Osteocyte (in vitro differentiated cells): ENCODE measurements at places on chromosomes 4 and X. TPM values are rescaled to one million over a fixed set of nuclear protein-coding genes. Genes with fewer than 3 reads are reported as not detected.
A peak's percentile ranks its signal among the peaks of the same experiment; 100 is the strongest.

SLC2A9 gene
- total RNA-seq = 0.31 and 0.43 TPM in 2 replicates

FAM53A gene
- 6.2 and 9.5 TPM in 2 replicates for total RNA-seq

TRIM2 gene
- total RNA-seq = 34.0 and 36.0 TPM in 2 replicates

UBQLN2 gene
- total RNA-seq = 42.6 and 42.7 TPM in 2 replicates

- H3K27me3 ChIP-seq = no peaks in the 10 kb centered on the region
- H3K4me1 ChIP-seq = peaks cover 12% of the 10 kb centered on the region
- peaks cover 47% of the 10 kb centered on the region for H3K36me3 ChIP-seq
- H3K27ac ChIP-seq = peak overlapping the region; percentile 67
Observed at GRCh38 chr4:766559-767283, 59.2 kb downstream of the CPLX1 start.

- no peak overlapping the region for H3K4me3 ChIP-seq
- no peak overlapping the region for H3K27ac ChIP-seq
- no peak for DNase-seq
- no peaks in the 10 kb centered on the region for H3K36me3 ChIP-seq
Observed at GRCh38 chrX:24494647-24495075, 29.6 kb downstream of the PDK3 start.

GRCh38 chrX:130174045-130174704 lies 2.4 kb downstream of the RAB33A start:
- H3K4me3 ChIP-seq = peak overlapping the region; percentile 10
- H3K4me1 ChIP-seq = peaks cover 27% of the 10 kb centered on the region
- no peaks in the 10 kb centered on the region for H3K27me3 ChIP-seq

GRCh38 chr4:102779204-102779603 lies 18.4 kb upstream of the MANBA start:
- no peak overlapping the region for H3K4me3 ChIP-seq
- no peaks in the 10 kb centered on the region for H3K4me1 ChIP-seq
- H3K27ac ChIP-seq = no peak overlapping the region
- H3K36me3 ChIP-seq = no peaks in the 10 kb centered on the region
- H3K27me3 ChIP-seq = peaks cover 5% of the 10 kb centered on the region
- no peak for DNase-seq

GRCh38 chr4:45368832-45369231 lies 642.5 kb upstream of the GNPDA2 start:
- no peak for DNase-seq
- H3K4me1 ChIP-seq = no peaks in the 10 kb centered on the region
- no peak overlapping the region for H3K4me3 ChIP-seq
- H3K27ac ChIP-seq = no peak overlapping the region
- no peaks in the 10 kb centered on the region for H3K27me3 ChIP-seq
- H3K36me3 ChIP-seq = no peaks in the 10 kb centered on the region

DNA sequence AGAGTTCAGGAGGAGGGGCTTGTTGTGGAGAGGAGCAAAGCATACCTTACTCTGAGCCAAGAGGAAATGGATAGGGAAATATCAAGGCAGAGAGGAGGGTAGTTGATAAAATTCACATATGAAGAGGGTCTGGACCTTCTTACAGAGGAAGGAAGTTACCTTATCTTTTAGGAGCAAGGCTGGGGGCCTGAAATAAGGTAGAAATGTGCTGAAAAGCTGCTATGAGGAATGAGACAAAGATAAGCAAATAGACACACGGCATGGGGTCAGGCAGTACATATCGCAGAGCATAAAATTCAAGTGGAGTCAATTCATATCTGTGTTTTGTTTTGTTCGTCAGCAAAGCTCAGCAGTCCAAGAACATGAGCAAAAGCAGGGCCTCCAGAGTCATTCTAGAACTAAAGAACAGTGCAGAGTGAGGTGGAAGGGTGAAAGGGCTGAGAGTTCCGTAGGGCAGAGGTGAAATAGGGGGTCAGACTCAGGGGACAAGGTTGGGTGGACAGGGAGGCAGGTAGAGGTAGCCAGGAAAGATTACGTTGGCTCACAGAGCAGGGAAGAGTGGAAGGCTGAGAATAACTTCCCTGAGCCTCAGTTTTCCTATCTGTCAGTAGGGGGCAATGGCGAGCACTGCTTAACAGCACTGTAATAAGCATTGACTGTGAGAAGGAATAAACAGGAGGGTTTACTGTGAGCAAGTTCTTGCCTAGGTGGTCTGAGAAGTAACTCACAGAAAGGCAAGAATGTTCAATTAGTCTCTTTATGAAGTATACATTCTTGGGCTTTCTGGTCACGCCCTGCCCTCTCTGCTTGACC lies 9.2 kb downstream of the VSIG4 start:
- H3K4me1 ChIP-seq = no peaks in the 10 kb centered on the region
- H3K27me3 ChIP-seq = no peaks in the 10 kb centered on the region
- H3K27ac ChIP-seq = no peak overlapping the region

DNA sequence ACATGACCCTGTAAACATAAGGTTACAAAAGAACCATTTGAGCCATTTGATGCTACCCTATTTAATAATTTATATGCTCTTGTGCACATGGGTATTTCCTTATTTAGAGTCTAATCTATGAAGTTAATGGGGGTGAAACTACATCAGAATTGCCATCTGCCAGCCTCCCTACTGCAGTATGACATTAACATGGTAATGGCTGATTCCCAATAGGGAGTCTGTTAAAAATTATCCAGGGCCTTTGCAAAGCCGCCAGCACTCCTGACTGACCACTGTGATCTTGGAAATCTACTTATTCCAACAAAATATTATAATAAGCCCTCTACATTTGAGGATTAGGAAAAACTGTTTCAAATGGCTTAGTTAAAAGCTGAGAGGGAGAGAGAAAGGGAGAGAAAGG lies 153.7 kb downstream of the CLCN4 start:
- no peak for DNase-seq
- H3K27me3 ChIP-seq = peaks cover 12% of the 10 kb centered on the region
- H3K36me3 ChIP-seq = no peaks in the 10 kb centered on the region
- no peak overlapping the region for H3K4me3 ChIP-seq
- no peaks in the 10 kb centered on the region for H3K4me1 ChIP-seq

GRCh38 chr4:16110661-16111290 lies 27.0 kb upstream of the PROM1 start:
- peaks cover 34% of the 10 kb centered on the region for H3K27me3 ChIP-seq
- no peaks in the 10 kb centered on the region for H3K4me1 ChIP-seq
- no peak overlapping the region for H3K27ac ChIP-seq
- no peaks in the 10 kb centered on the region for H3K36me3 ChIP-seq
- no peak overlapping the region for H3K4me3 ChIP-seq

DNA sequence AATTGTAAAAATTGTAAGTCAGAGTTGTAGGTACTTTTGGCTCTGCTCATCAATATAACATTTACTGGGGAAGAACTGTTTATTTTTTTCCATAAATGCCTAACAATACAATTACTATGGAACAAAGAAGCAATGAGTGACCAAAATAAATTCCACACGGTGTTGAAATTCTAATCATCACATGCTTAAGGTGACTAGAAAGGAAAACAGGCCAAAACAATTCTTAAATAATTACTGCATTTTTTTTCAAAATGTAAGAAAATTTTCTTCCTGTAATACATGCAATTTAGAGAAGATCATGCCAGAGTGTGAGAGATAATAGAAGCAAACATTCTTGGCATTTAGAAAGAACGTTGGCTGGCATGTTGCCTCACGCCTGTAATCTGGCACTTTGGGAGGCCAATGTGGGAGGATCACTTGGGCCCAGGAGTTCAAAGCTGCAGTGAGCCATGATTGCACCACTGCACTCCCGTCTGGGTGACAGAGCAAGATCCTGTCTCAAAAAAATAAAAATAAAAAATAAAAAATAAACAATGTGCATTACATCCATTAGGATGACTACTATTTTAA lies 22.5 kb downstream of the C4orf46 start:
- no peak overlapping the region for H3K4me3 ChIP-seq
- peaks cover 20% of the 10 kb centered on the region for H3K4me1 ChIP-seq
- H3K27me3 ChIP-seq = peaks cover 14% of the 10 kb centered on the region
